ENCODE measurements at places on chromosomes 1 and 21.

DNA sequence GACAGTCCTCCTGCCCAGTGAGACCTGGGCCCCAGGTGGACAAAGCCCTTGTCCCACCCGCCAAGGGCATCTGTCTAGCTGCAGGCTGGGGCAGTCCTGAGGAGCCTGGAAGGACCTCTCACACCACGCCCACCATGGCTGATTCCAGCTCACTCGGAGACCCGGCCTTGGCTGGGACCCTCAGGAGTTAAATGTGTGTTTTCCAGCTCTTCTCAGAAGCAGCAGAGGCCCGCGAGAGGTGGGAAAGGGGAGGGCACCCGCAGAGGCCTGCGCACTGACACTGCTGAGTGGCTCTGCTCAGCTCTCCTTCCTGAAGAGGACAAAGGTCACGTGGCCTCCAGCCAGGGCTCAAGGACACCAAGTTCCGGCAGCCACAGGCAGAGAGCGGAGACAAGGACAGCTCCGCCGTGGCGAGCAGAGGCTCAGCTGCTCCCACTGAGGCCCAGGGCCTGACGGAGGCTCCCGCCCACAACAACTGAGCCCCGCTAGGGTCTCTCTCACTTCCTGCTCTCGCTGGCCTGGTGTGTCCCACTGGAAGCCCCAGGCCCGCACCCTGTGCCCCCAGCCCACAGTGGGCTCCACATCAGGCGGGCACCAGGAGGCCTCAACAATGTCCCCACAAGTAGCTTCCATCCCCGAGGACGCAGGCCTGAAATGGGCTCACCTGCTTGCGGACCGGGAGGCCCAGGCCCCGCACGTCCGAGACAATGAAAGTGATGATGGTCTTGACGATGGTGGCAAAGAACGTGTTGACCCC lies 16.9 kb downstream of the SLC19A1 start:
- no peak for DNase-seq

- DNase-seq: no peak
These were observed 24.0 kb downstream of the NGF start for GRCh38 chr1:115314092-115314491.

- no peak for DNase-seq
These were observed 499.2 kb downstream of the PLPP3 start for GRCh38 chr1:56080123-56080522.

GRCh38 chr1:58548371-58548770 lies 1.8 kb upstream of the OMA1 start:
- no peak for DNase-seq

DNA sequence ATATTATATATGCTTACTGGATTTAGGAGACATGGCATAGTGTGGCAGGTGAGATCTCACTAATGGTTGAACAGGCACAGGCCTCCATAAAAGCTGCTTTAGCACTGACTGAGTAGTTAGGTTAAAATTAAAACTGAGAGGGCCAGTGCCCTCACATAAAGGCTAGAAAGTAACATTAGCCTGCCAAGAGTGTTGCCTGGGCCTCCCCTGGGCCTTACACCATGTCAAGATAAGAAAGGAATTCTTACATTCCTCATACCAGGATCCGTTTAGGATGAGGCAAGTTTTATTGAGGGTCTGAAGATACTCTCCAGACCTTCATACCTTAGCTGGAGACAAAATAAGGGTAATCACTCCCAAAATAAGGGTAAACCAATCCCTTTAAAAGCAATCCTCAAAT lies 1011.8 kb downstream of the PLA2G4A start:
- DNase-seq: no peak

GRCh38 chr1:180519846-180520245 lies 17.5 kb upstream of the ACBD6 start:
- DNase-seq: no peak

DNA sequence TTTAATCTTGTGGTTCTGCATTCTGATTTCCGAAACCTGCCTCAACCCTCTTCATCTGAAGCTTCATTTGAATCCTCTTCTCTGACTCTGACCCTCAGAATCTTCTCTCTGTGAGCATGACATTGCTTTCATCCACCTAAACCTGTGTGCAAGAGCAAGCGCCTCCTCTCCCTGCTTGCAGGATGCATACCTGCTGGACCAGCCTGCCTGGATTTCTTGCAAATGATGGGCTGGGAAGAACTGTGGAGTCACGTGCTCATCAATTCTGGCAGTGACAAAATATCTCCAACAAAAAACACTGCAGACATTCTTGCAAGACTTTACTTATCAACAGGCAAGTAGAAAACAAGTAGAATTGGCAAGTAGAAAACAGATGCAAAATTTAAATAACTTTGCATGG lies 20.8 kb upstream of the SLC35F3 start:
- no peak for DNase-seq

DNA sequence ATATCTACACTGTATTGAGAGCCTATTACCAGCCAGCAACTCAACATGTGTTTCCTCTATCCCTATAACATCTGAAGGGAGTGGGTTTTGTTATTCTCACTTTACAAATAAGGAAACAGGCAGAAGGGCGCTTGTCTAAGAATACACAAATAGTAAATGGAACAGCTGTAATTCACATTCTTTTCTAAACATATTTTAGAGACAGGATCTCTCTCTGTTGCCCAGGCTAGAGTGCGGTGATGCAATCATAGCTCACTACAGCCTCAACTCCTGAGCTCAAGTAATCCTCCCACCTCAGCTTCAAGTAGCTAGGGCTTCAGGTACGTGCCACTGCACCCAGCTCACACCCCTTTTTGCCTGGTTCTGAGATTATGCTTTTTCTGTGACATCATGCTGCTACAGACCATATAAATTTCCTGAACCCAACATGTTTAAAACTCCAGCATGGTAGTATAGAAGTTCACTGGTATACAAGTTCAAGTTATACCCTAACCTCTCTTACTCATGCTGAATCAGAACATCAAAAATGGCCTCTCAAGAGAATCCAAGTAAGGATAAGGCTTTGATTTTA lies 8.6 kb upstream of the TACSTD2 start:
- DNase-seq: no peak

DNA sequence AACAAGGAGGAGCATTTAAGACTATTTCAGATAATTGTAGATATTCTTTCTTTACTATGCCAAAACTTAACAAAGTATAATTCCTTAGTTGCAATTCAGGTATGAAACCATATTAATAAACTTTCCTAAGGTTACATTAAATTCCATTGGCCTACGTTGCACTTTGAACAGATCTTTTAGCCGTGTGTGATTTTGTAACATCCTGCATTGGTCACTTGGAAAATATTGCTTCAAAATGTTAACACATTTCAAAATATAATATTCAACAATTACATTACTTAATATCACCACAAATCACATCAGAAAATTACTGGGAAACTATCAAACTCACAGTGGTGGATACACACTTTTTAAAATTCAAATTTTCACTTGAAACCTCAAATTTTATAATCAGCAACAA lies 20.2 kb downstream of the ETS2 start:
- DNase-seq: no peak

- DNase-seq: no peak
These were observed 6.8 kb downstream of the PKNOX1 start for GRCh38 chr21:42981214-42981523.

DNA sequence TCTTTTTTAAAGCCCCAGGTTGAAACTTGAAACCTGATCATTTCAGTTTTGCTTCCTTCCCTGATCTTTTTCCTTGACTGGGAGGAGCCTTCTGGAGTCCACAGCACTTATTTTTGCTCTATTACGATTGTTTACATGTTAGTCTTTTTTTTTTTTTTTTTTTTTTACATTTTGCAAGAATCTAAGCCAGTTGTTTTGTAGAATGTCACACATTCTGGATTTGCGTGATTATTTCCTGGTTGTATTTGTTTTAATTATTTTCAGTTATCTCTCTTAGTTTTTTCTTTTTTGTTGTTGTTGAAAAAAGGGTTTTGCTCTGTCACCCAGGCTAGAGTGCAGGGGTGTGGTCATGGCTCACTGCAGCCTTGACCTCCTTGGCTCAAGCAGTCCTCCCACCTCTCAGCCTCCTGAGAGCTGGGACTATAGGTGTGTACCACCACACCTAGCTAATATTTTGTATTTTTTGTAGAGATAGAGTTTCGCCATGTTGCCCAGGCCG lies 32.8 kb downstream of the OSBPL9 start:
- no peak for DNase-seq

- DNase-seq: peak; percentile 14
These were observed 55.6 kb upstream of the GCLM start for GRCh38 chr1:93964777-93965200.

GRCh38 chr1:67850611-67851075 lies 17.4 kb upstream of the GNG12 start:
- DNase-seq: no peak

- DNase-seq: no peak
These were observed 1.9 kb downstream of the FGGY start for GRCh38 chr1:59298710-59299346.

- no peak for DNase-seq
These were observed 63.5 kb upstream of the KIAA1614 start for GRCh38 chr1:180849031-180849775.

DNA sequence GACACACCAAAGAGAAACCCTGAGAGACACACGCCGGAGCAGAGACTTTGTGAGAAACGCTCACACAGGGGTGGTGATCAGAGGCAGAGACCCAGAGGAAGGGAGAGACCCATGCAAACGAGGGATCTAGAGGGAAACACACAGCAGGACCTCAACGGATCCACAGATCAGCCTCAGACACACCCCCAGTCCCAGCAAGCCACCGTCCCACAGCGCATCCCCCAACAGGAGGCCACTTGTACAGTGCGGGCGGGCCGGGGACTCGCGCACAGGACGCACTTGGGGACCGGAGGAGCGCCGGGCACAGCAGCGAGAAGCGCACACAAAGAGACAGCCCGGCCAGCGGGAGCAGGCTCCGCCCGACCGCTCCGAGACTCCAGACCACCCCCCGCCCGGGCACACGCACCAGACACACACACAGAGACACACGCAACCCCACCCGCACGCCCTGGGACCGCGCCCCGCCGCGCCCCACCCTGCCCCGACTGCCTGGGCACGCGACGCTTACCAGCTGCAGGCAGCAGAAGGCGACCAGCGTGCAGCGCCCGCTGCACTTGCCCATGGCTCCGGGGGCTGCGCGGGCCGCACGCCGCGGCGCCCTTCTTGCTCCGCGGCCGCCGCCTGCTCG lies 587 bp downstream of the NKAIN1 start:
- DNase-seq: no peak

DNA sequence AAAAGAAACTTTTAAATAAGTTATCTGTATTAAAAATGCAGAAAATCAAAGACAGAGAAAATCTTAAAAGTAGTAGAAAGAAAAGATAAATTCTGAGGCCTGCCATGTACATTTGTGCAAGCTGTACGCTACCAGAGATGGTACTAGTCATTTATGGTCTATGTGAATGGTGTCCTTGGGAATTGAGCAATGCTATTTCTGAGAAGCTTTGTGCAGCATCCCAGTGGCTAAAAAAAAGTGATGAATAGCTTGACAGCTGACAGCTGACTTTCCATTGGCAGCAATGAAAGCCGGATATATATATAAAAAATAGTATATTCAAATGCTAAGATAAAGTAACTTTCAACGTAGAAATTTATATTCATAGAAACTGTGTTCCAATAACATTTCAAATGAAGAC lies 58.8 kb upstream of the KCTD3 start:
- no peak for DNase-seq

DNA sequence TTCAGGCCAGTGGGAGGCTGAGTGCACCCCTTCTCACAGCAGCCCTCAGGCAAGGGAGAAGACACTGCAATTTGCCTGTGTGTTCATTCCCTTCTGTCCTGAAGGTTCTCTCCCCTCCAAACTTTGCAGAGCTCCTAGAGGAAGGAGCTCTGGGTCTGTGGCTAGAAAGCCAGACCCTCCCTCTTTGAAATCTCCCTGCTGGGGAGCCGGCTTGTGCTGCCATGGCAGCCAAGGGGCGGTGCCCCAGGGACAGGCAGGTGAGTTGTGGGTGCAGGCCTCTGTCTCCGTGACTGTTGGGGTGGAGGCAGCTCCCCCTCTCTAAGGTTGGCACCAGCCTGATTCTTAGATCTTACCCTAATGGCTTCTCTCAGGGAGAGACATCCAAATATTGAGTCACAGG lies 53.0 kb downstream of the OLFML2B start:
- no peak for DNase-seq

GRCh38 chr1:18554099-18554498 lies 73.4 kb downstream of the KLHDC7A start:
- DNase-seq: no peak

DNA sequence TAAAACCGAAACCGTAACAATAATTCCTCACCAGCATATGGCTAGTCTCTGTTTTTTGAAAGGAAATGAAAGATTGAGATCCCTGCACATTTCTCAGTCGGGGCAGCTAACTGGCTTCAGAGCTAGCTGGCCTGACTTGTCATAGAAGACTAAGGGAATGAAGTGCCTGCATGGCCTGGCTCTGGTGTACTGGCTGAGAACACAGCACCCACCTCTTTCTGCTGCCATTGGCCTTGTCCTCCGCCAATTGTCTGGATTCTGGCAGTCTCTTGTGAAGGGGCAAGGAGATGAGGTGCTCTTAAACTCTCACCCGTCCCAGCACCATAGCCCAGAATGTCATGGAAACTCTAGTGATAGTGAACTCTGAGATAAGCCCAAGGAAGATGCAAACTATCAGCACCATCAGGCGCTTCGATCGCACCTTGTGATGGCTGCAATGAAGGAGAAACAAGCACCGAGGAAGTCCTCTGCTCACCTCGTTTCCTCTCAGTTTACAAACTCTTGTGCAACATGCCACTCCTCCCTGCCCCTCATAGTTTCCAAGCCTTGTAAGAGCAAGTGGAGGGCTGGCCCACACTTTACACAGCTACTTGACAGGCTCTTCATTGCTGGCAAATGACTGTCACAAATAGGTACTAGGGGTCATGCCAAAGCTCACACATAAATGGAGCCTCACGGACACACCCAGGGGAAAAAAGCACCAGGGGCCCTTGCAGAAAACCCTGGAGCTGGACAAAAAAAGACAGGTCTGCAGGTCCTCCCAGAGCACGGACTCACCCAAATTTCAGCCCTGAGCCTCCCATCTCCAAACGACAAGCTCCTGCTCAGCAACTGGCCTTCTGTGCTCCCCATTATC lies 16.4 kb downstream of the INPP5B start:
- peak; percentile 30 for DNase-seq

GRCh38 chr1:214318956-214319736 lies 38.2 kb downstream of the SMYD2 start:
- DNase-seq: no peak

DNA sequence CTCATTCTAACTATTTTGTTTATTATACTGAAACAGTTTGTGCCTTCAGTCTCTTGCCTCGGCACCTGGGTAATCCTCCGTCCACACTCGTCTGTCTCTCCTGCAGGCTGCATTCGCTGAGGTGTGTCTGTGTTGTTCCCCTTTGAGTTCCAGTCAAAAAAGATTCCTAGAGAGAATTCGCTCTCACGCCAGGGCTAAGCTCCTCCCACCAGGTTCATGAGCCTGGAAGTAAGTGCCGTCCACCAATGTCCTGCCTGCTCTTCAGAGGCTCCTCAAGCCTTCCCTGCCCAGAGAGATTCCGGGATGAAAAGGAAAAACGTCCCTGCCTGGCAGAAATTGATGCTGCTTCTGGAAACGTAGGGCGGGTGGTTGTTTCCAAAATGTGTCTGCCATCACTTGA lies 12.9 kb downstream of the KIAA2013 start:
- DNase-seq: no peak

- no peak for DNase-seq
These were observed 6.8 kb downstream of the MAP7D1 start for GRCh38 chr1:36162680-36163239.
